Naive B cell (primary cell): ENCODE measurements at places on chromosomes 2 and 18.

GRCh38 chr2:138814123-138814898, 34.1 kb upstream of the NXPH2 start:
- DNase-seq, result no peak

DNA sequence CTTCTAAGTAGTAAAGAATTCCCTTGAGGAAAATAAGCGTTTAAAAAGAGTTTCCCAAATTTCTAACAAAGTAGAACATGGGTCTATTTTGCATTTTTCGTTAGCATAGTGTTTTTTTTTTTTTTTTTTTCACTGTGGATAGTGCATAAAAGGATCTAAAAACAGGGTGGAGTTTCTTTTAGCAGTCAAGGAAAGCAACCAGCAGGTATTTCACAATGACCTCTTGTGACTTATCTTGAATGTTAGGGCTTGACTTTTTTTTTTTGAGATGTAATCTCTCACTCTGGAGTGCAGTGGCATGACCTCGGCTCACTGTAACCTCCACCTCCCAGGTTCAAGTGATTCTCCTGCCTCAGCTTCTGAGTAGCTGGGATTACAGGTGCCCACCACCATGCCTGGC, 14.9 kb upstream of the DGKD start:
- DNase-seq, result no peak

GRCh38 chr2:45964223-45964841, 312.9 kb downstream of the PRKCE start:
- no peak for DNase-seq

DNA sequence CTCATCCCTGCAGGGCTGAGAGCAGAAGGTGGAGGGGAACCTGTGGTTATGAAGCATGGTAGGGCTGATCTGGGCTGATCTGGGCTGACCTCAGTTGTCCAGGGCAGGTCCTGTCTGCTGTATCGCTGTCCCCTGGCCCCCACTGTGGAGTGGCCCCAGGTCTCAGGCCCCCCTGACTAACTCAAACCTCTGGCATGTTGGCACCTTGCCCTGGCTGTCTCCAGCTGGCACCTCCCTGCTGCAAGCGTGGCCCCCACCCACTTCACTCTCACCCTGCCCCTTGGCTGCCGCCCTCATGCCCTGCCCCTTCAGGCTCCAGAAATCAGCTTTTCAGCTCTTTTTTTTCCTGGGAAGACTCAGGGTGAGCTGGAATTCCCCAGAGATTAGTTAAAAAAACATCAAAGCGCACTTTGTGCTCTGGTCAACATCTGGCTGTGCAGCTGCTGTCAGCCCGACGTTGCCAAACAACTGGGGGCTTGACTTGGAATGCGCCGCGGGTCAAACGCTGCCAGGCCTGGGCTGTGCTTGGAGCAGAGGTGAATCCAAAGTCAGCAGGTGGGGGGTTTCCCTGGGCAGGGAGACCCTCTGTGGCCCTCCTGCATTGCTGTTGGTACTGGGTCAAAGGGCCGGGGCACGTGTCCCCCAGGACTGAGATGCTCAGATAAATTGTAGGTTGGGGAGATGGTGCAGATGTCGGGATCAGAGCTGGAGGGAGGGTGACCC, 173.8 kb upstream of the HDAC4 start:
- no peak for DNase-seq

- no peak for DNase-seq
These were observed 100.3 kb downstream of the DPP10 start for GRCh38 chr2:114542695-114543094.

DNA sequence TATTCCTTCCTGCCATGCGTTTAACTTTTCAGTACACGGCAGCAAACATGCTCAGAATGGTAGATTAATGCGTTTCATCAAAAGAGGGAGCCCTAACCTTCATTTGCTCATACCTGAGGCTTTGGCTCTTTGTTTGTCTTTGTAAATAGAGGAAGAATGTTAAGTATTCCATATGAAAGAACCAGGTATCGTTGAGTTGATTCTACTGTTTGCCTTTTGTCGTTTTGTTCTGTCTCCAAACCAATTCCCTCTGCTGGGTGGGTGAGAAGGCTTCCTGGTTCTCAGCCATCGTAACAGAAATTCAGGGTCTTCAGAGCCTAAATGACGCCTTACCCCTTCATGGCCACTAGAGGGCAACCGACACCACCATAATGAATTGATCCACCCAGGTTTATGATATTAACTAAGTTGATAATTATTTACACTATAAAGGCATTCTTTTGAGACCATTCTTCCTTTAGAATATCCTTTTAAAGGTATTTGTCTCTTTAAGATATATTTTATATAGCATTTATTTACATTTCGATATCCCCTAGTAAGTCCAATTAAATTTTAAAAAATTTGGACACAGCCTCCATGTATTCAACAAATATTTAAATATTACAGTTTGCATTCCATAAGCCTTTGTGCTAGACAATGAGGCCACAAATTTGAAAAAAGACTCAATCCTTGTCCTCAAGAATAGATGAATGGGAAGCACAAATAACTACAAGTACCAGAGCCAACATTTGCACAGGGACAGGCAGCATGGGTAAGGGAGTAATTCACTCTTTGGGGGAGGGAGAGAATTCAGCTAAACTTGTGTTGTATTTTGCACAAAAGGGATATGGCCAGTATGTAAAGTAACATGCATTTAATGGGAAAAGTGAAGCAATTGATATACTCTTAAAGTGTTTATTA, 48.1 kb downstream of the TIMM21 start:
- peak; percentile 70 for DNase-seq

GRCh38 chr18:9832871-9833270, 52.9 kb upstream of the TXNDC2 start:
- DNase-seq, result no peak

DNA sequence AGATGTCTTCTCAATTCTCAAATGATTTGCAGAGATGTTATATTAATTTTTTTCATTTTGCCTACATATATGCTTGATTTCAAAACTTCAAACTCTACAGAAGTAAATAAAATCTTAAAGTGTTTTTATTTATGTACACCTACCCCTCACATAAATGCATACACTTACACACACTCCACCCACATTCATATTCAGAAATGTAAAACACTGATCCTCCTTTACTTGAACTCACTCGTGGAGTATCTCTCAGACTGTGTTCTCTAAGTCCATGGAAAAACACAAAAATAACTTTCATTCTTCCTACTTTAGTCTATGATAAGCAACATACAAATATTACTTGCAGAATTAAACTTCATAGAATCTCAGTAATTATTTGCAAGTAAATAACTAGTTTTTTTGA, 209.1 kb upstream of the RBMS1 start:
- no peak for DNase-seq
